NCI-H1105 (cell line): ENCODE measurements at places on chromosomes 5 and 9.

GRCh38 chr9:136361047-136361753, 2.3 kb downstream of the DNLZ start:
- no peak for DNase-seq

GRCh38 chr5:53261245-53261644, 151.7 kb upstream of the MOCS2 start:
- DNase-seq, result no peak

DNA sequence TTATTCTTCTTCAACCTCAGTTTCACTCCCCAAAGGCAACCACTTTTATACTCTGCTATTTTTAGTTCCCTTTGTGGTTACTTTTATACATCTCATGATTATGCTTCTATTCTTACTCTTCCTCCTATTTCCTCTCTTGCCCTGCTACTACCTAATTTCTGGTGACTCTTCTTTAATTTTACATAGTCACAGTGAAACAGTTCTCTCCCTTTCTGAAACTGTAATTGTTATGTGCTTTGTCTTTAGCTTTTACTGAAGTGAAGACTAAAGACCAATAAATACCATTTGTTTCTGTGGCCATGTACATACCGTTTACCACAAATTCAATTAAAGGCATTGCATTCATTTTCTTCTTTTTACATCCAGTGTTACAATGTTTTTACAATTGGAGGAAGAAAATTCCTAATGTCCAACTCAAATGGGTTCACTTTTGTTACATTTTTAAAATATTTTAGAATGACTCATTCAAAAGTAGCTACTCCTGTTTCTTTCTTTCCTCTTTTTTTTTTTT, 410.6 kb downstream of the PSAT1 start:
- DNase-seq, result no peak

GRCh38 chr9:72394066-72394465, 29.1 kb upstream of the ZFAND5 start:
- DNase-seq, result no peak

DNA sequence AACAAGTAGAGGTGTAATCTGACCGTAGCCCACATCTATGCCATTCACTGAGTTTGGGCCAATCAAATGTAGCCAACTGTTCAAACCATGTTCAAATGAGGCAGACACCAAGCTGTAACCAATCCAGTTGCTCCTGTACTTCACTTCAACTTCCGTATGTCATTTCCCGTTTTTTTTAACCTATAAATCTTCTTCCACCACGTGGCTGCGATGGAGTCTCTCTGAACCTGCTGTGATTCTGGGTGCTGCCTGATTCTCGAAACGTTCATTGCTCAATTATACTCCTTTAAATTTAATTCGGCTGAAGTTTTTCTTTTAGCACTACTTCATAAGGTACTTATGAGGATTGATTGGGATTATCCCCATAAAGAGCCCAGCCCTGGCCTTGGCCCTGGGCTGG, 179.7 kb downstream of the PIK3R1 start:
- DNase-seq, result no peak

DNA sequence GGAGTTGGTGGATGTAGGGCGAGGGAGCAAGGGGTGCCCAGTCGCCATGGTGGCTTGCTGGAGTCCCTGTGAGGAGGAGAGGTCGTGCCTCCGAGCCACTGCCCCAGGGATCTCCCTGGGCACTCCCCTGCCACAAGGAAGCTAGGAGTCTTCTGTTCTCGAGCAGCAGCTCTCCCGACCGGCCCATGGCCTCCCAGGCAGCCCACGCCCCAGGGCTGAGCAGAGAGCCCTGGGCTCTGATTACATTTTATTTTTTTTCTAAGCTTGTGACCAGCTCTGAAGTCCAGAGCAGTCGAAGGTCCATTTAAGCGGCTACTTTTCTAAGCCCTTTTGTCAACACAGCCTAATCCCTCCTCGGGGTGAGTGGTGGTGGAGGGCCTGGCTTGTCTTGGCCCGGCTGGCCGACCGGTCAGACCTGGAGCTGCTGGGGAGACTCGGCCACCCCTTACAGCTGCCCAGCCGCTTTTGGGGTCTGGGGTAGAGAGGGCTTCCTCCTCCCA, 2.1 kb downstream of the RXRA start:
- DNase-seq, result no peak

DNA sequence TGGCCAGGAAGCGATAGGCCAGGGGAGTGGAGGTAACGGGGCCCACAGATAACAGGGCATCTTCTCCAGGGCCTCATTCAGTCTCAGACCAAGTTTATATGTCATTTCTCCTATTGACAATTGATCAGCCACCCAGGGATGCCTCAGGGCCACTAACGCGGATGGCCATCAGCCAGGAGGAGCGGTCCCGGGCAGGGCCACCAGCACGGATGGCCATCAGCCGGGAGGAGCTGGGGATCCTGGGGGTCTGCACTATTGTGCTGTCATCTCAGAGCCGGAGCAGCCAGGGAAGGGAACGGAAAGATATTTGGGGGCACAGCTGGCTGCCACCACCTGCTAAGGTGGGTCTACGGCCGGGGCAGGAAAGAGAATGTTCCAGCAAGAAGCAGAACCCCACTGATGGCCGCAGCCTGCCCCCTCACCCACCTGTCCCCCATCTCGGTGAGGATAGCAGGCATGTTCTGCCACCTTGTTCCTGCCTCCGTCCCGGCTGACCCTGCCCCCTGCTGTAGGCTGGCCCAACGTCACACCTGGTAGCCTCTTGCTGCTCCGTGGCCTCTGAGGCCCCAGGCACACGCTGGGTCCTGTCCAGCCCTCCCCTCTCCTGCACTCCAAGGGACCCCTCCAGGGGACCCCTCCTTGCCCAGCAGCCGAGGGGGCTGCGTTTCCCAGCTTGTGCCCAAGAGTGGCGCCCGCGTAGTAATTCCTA, 21.5 kb upstream of the UBAC1 start:
- DNase-seq, result no peak

- no peak for DNase-seq
Observed at GRCh38 chr5:159133041-159133741, 33.5 kb upstream of the EBF1 start.

GRCh38 chr5:79578876-79579275, 33.4 kb upstream of the TENT2 start:
- no peak for DNase-seq

- no peak for DNase-seq
Observed at GRCh38 chr9:137293094-137293481, 9.0 kb downstream of the NRARP start.

DNA sequence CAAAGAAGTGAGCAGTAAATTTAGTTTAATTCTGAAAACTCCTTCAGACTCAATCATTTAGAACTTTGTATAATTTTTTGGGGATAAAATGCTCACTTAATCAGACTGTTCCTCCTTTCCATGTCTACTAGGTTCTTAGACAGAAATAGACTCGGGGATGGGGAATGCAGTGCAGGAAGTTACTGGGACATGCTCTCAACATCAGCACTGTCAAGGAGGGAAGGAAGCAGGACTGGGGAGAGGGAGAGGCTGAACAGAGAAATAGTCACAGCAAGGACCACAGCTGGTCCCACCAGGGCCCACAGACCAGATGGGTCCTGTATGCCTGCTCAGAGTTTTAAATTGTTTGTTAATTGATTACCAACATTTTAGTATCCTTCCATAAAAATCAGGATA, 310.1 kb upstream of the MSX2 start:
- no peak for DNase-seq

DNA sequence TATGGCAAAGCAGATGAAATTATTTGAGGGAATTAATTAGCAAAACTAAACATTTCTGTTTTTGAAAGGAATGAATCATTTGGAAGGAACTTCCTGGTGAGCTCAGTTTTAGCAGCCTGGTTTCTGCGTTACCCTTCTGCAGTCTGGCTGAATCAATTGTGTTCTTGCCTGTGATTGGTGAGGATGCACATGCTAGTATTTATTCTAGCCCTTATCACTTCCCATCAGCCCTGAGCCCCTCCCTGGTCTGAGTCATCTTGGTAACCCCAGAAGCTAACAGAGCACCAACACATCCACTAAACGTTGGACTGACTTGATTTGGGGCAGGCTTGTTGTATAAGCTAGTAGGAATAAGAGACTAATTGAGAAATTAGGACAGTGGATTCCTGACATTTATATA, 6.6 kb downstream of the TJP2 start:
- DNase-seq, result no peak

GRCh38 chr9:21836437-21837161, 34.2 kb downstream of the MTAP start:
- no peak for DNase-seq

DNA sequence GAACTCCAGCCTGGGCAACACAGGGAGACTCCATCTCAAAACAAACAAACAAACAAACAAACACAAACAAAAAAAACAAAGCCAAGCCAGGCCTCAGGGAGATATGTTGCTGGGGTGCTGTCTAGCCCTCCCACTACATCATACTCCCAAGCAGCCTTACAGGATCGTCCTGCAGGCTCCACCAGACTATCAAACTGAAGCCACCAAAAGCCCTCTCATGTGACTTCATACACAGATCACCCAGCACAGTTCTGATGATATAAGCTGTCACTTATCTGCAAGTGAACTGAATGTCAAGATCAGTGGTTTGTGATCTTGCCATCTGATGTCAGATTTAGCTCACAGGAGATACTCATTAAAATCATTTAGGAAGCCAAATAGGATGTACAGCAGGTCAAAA, 43.3 kb downstream of the WDR41 start:
- DNase-seq, result no peak

- no peak for DNase-seq
Observed at GRCh38 chr9:117649126-117649525, 55.1 kb upstream of the TLR4 start.

GRCh38 chr5:1352231-1353219, 7.6 kb upstream of the CLPTM1L start:
- DNase-seq, result no peak

DNA sequence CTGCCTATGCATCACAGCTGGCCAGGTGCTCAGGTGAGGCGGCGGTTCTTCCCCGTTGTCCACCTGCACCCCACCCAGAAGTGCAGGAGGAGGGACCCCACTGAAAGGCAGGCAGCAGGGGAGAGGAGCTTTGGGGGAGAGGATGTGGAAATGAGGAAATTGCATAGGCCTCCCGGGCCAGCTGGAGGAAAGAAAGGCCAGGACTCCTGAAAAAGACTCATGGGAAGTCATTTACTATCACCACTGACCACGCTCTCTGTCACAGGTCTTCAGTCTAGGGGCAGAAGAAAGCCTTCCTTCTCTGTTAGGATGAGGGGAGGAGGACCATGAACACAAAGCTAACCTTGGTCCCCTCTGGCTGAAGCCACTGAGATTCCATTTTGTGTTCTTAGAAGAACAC, 28.1 kb downstream of the KCNMB1 start:
- no peak for DNase-seq

- DNase-seq, result no peak
Observed at GRCh38 chr5:131268758-131269370, 5.0 kb downstream of the CDC42SE2 start.

DNA sequence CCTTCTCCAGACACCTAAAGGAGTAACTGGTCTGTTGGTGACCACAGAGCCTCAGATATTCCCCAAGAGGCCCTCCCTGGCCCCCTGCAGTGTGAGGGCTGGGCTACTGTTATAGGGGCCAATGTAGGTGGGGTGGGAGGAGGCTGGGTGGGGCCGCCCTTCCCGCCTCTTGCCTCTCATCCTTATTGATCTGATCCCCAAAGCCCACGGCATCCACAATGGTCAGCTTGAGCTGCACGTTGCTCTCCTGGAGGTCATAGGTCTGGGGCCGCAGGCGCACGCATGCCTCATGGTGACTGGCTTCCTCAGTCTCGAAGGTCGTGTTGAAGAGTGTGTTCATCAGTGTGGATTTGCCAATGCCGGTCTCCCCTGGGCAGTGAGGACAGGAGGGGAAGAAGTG, 13.0 kb downstream of the SEPTIN8 start:
- DNase-seq, result no peak

- no peak for DNase-seq
Observed at GRCh38 chr9:31597977-31598376, 786.5 kb upstream of the ACO1 start.

DNA sequence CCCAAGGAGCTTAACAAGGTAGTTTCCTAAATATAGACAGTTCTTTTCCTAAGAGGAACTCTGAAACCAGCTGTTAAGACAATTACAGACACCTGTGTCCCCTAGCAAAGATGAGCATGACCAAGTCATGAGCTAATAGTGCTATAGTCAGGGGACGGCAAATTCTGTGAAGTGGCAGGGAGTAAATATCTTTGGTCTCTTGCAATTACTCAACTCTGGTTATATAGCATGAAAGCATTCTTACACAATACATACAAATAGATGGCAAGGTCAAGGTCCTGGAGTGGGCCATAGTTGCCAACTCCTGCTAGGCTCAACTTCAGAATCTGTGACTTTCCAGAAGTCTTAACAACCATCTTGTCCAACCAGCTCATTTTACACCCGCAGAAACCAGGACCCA, 103.7 kb downstream of the RFK start:
- DNase-seq, result no peak

DNA sequence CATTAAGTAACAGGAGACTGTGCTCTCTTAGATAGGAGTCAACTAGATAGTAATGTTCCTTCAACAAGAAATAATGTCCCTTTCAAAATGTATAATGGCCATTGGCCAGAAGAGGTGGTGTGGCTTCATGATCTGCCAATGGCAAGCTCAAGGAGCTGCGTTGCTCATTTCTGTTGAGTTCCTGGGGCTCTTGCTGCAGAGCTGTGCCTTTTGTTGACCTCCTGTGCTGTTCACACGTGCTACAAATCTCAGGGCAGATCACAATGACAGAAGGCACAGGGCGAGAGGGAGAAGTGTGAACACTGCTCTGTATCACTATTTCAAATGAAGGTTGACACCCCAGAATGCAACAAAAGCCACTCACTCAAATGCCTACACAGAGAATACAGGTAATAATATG, 16.0 kb upstream of the TBC1D2 start:
- DNase-seq, result no peak

DNA sequence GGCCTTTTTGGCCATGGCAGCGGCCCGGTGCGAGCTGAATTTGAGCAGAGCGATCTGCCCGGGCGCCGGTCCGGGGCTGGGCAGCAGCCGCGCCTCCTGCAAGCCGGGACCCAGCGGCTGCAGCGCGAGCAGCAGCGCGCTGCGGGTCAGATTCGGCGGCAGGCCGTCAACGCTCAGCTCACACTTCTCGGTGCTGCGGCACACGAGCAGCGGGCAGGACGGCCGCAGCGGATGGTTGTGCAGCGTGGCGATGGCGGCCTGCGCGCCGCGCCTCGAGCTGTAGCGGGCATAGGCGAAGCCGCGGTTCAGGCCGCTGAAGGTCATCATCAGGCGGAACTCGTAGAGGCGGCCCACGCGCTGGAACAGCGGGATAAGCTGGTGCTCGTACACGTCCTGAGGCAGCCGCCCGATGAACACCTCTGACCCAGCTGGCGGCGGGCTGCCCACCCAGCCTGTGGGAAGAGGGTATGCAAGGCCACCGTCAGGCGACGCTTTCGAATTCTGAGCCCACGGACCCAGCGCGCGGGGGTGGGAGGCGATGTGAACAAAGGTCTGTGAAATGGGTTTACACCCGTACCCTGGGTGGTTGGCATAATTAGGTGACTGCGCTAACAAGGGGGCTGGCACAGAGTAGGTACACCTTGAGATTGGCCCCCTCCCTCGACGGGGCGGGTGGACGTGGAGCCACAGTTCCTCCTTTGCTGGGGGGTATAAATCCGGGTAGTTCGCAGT, 755 bp downstream of the DND1 start:
- peak; percentile 16 for DNase-seq

GRCh38 chr9:120741701-120742100, 27.4 kb upstream of the MEGF9 start:
- no peak for DNase-seq
